Activated T-cell treated with anti-CD3 and anti-CD28 coated beads, Interleukin-2, amount 50 U/mL, for 72 hours (primary cell): ENCODE measurements at places on chromosomes 1 and 21. TPM values are rescaled to one million over a fixed set of nuclear protein-coding genes. Genes with fewer than 3 reads are reported as not detected.

- no peak for DNase-seq
Measured at GRCh38 chr1:68594851-68595250, 98.0 kb upstream of the DEPDC1 start.

DNA sequence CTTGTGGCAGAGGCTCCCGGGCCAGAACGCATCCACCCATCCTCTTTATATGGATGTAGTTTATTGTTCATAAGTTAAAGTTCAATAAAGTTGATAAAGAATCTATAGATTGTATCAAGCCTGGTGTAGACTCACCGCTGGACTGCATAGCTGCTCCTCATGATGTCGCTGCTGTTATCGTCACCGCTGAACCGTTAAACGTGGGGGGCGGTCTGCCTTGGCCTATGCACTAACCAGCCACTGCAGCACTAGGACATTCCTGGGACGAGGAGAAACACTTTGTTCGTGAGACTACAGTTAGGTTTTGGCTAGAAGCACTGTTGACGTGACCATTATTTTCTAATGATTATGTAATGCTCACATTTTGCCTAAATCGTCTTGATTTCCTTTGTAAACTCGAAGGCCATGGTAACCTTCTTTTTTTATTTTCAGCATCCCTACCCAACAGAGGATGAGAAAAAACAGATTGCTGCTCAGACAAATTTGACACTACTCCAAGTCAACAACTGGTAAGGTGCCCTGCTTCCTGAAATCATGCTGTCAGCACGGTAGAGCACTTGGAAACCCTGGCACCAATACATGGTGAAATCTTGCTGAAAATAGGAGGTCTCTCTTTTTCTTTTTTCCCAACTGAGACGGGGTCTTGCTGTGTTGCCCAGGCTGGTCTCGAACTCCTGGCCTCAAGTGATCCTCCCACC, 50.2 kb downstream of the PKNOX1 start:
- DNase-seq = no peak

GRCh38 chr1:54846716-54847284, 40.2 kb downstream of the DHCR24 start:
- no peak for DNase-seq

DNA sequence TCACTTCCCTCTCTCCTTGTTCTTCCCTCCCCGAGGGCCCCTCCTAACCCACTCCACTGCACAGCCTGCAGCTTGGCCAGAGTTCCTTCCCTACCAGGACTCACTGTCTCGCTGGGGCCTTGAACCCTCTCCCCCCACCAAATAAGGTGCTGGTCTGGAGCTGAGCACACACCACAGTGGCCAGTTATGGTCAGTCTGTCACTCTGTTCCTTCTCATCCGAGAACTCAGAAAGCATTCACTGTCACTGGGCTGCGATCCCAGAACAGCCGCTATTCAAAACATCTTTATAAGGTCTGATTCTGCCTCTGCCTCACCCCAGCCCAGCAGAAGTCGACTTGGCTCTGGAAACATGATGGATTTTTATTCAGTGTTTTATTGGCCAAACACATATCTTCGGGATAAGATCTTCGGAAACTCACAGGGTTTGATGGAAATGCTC, 19.8 kb upstream of the LBR start:
- DNase-seq = no peak

DNA sequence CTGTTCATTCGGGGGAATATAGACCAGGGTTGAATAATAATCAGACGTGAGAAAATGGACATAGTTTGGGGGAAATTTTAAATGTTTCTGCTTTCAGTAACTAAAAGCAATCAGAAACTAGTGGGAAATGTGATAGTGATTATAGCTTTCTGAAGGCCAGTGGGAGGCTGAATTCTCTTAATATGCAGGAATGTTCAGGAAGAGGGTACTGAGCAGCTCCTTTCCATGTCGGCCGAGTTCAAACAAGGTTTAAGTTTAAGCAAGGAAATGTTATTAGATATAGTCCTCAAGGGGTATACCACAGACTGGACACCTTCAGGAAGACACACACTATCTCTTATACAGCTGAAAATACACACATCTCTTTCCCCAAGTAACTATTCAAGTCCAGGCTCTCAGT, 105.5 kb downstream of the HHAT start:
- no peak for DNase-seq

DNA sequence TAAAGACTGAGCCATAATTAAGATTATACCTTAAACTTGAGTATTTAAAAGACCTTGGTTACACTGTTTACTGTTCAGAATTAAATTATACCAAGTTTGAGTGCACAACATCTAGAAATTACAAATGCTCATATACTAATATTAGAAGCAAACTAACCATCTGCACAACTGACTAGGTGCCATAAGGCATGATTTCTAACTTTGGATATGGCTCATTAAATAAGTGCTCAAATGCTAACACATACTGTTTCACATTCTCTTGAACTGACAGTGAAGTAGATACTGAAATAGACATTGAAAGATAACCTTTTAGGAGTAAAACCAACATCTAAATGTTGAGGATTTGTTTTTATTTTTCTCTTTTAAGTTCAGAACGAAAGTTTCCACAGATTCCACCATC, 74.1 kb downstream of the PRKAA2 start:
- DNase-seq = no peak

DNA sequence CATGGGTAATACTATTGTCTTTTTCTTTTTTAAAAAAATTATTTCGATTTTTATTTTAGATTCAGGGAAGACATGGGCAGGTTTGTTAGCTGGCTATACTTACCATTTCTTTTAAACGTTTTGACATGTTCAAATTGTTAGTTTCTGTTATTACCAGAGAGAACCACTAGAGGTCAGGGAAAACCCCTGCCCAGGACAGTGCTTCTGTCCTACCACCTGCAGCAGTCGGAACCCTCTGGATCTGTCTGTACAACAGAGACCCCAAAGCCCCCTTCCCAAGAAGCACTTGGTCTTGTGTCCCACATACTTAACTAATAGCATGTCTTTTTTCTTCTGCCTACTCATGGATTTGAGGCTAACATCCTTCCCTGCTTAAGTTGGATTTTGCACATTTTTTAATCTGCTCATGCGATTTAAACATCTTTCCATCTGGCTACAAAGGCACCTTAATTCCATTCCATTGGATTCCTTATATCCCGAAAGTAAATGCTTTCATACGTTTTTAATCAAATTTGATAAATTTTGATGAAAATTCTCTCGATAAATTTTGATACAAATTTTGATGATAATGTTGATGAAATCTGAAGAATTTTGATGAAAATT, 10.0 kb upstream of the C1orf115 start:
- no peak for DNase-seq

- no peak for DNase-seq
Measured at GRCh38 chr1:115654125-115654524, 12.4 kb downstream of the VANGL1 start.

DNA sequence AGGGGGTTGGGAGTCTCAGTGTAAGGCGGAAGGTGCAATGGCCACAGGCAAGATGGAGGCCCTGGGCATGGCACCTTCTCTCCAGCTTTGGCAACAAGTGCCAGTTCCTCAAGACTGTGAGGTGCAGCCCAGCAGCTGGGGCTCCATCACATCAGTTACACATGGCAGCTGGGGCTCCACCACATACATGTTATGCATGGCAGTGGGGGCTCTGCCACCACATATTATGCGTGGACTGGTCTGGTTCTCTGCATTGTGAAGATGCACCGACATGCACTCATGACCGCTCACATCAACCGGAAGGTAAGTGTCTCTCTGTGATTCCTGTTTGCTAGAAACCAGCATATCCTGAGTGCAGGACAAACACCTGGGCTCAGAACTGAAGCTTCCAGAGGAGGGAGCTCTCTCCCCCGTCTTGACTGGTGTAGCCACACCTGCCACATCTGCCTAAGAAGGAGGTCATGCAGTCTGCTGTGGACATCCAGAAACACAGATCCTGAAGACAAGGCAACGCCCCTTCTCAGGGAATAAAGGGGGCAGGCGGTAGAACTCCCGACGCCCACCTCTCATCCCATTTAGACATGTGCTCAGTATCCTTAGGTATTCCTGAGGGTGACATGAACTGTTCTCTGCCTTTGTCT, 104.1 kb upstream of the TMPRSS2 start:
- DNase-seq = no peak

GRCh38 chr1:18217398-18218043, 109.9 kb downstream of the IGSF21 start:
- peak; percentile 6 for DNase-seq

GRCh38 chr1:230982696-230983095, 3.8 kb downstream of the ARV1 start:
- DNase-seq = no peak

GRCh38 chr1:94101613-94102525, 19.1 kb downstream of the ABCA4 start:
- DNase-seq = no peak

GRCh38 chr1:195005338-195005737, 1602.9 kb downstream of the KCNT2 start:
- DNase-seq = no peak

GRCh38 chr1:89854140-89854539, 33.3 kb downstream of the LRRC8D start:
- no peak for DNase-seq

- no peak for DNase-seq
Measured at GRCh38 chr1:165424454-165425216, 20.3 kb downstream of the RXRG start.

DNA sequence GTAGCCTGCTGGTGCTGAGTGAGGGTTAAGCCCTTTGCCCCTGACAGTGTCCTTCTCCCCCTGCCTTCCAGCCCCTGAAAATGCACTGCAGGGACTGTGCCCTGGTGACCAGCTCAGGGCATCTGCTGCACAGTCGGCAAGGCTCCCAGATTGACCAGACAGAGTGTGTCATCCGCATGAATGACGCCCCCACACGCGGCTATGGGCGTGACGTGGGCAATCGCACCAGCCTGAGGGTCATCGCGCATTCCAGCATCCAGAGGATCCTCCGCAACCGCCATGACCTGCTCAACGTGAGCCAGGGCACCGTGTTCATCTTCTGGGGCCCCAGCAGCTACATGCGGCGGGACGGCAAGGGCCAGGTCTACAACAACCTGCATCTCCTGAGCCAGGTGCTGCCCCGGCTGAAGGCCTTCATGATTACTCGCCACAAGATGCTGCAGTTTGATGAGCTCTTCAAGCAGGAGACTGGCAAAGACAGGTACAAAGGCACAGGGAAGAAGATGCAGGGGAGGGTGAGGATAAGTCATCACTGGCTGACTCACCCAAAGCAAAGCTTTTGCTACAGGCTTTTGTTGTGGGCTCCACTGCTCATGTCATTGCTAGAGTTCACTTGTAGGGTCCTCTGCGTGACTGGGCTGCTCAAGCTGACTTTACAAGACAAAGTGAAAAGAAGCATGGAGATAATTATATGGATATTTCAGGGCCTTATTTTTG, 174.9 kb downstream of the PIGK start:
- peak; percentile 40 for DNase-seq

DNA sequence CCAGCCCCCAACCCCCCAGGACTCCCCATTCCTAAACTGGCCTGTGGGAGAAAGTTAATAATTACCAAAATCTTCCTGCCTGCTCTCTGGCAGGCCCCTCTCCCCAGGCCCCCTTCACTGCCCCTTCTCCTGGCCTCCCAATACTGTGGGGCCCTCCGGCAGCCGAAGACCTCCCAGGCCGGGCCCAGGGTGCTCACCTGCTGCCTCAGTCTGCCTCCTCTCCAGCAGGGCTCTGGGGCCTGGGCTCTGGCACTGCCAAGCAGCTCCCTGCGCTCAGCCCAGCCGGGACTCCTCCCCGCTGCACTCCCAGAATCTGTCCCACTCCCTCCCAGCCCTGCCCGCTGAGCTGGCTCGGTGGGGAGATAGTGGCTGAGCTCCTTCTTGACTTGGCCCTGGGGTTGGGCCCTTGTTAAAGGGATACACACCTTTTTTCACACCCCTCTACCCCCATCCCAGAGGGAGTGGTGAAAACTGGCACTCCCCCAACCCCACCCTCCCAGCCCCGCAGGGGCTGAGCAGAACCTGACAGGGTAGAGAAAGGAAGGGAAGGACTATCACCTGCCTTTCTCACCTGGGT, at the start of gene S100A16:
Gene S100A16 (minus strand): TSS at position 383 of the 577 bp plus-strand sequence. CDS start 4,986 bp downstream, outside the sequence.
- no peak for DNase-seq

DNA sequence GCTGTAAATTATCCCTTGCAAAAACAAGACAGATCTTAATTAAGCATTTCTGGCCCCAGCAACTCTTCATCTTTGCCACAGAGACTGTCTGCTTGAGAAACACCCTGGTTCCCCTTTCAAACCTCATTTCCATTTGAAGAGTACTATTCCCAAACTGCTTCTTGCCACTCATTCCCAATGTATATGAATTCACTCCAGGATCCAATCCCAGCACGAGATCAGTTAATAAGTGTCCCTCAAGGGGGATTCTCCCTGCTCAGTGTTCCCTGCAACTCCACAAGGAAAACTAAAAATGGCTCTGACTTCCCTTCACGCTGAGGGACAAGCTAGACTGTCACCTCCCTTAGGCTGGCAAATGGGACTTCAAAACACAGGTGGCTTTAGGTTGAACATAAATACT, 173.2 kb downstream of the SIPA1L2 start:
- DNase-seq = no peak

DNA sequence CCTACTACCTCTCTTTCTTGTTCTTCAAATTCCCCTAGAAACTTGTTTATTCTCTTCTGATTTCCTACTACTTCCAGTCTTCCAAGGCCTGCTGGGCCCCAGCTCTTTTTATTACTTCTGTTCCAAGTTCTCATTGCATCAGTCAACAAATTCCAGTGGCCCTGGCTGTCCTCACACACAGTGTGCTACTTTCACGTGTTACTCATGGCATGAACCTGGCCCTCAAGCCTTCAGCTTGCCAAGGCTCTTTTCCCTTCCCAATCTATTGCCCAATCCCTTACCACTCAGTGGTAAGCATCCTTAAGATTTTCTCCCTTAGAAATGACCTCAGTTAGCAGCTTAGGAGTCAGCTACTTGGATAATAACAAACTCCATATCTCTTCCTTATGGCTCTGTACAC, 613.5 kb downstream of the LMO4 start:
- DNase-seq = no peak

DNAJC28 gene
- 0.55 TPM for total RNA-seq

MAP1LC3C gene
- not detected for total RNA-seq

KRTAP19-6 gene
- not detected for total RNA-seq

LRRC38 gene
- total RNA-seq = not detected

SLC35A3 gene
- total RNA-seq = 19.2 TPM

RASAL2 gene
- 0.05 TPM for total RNA-seq

FAM177B gene
- not detected for total RNA-seq

WNT3A gene
- not detected for total RNA-seq

RGS13 gene
- not detected for total RNA-seq

HTR1D gene
- not detected for total RNA-seq

CLCNKA gene
- not detected for total RNA-seq

EFNA1 gene
- 1.4 TPM for total RNA-seq

OR2L5 gene
- total RNA-seq = 0.16 TPM

CGN gene
- 0.69 TPM for total RNA-seq

NR1I3 gene
- not detected for total RNA-seq

CCDC17 gene
- 5.9 TPM for total RNA-seq

UQCRH gene
- 287 TPM for total RNA-seq
